ENCODE measurements at places on chromosomes 1 and 21.

- no peak for DNase-seq
These were observed 19.8 kb upstream of the ST3GAL3 start for GRCh38 chr1:43687301-43688108.

DNA sequence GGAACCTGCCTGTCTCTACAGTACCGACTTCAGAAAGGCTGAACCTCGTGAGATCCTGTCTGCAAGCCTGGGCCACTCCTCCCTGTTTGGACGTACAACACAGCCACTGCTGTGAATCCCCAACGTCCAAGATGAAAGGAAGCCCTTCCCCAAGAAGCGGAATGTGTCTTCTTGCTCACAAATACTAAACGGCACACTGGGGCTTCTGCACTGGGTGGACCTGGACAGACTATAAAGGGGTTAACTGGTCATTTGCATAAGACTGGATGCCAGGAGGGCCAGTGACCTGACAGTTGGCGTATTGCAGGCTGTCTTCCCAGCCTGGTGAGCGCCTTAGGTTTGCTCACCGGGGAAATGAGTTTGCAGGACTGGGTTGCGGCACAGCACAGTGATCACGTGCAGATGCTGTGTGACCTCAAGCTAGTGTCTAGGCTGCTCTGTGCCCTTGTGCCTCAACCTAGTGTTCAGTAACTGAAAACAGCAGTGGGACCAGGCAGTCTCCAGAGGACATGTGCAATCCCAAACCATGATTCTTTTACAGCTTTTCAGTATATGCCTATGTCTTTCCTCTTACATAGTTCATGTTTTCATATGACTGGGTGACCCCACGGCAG is 19.5 kb upstream of the AJAP1 start:
- no peak for DNase-seq

GRCh38 chr1:108050911-108051629 is 86.1 kb upstream of the VAV3 start:
- peak; percentile 13 for DNase-seq

GRCh38 chr1:21896652-21897532 is 40.2 kb downstream of the HSPG2 start:
- DNase-seq = no peak

GRCh38 chr1:87273291-87273690 is 55.4 kb upstream of the LMO4 start:
- no peak for DNase-seq

All from activated naive CD4-positive, alpha-beta T cell treated with anti-CD3 and anti-CD28 coated beads for 36 hours (primary cell).